ENCODE measurements at places on chromosomes 6 and 20.

GRCh38 chr6:163984124-163984936 is 569.8 kb downstream of the QKI start:
- DNase-seq, result no peak

DNA sequence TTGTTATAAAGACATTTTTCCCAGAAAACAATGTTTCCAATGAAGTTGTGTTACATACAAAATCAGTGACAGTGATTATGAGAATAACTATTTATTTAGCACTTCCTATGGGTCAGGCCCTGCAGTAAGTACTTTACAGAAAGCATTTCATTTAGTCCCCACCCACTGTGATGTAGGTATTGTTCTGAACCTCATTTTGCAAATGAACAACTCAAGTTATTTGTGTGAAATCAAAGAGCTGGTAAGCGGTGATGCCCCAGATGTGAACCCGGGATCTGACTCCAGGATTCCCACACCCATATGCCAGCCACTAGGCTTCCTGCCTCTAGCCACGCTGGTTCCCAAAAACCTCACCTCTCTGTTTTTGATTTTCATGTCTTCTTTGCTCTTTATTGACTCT is 30.9 kb downstream of the FAXC start:
- no peak for DNase-seq

DNA sequence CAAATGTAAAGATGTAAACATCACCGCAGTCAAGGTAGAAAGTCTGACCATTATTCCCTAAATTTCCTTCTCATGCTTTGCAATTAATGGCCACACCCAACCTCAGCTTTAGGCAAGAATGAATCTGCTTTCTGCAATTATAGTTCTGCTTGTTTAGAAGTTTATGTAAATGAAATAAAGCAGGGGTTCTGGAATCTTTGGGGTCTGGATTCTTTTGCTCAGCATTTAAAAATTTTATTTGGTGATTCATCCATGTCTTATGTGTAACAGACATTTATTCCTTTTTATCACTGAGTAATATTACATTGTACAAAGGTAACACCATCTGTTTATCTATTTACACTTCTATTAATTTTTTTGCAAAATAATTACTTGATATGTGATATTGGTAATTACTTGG is 613.6 kb downstream of the UTRN start:
- DNase-seq, result no peak

DNA sequence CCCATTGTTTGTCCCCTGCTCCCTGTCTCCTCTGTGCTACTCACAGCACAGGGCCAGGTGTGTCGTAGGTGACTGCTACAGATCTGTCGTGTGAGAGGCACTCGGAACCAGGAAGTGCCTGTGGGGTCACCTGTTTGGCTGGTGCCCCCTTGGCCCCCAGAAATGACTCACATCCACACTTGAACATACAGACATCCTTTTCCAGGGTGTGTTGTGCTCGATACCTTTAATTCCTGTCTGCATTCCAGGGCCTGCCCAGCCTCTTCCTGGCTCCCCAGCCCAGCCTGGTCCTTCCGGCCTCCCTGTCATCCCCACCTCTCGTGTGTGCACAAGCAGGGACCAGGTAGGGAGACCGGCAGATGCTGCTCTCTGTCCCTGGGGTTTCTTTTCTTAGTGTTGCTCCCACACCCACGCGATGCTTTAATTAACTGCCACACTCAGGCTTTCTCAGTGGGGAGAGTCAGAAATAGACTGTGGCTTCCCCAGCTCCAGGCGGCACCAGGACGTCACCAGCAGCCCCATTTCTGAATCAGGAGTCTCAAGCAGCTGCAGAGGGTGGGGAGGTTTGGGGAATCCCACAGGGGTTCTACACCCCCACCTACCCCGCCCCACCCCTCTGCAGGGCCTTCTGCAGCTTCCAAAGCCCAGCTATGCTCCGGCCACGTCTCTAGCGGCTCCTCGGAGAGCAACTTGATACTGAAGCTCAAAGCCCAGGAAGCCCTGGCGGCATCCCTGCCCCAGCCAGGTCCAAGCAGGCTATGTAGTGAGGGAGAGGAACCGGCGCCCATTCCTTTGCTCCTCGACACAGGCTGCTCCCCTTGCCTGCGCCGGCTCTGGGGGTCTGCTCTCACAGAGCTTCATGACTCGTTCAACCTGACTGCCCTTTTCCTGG is 102.2 kb downstream of the SYCP2 start:
- no peak for DNase-seq
